Hematopoietic multipotent progenitor cell treated with erythropoietin and hydrocortisone succinate and interleukin-3 and kit ligand, for 15 days (in vitro differentiated cells): ENCODE measurements at places on chromosomes 12 and 14.

DNA sequence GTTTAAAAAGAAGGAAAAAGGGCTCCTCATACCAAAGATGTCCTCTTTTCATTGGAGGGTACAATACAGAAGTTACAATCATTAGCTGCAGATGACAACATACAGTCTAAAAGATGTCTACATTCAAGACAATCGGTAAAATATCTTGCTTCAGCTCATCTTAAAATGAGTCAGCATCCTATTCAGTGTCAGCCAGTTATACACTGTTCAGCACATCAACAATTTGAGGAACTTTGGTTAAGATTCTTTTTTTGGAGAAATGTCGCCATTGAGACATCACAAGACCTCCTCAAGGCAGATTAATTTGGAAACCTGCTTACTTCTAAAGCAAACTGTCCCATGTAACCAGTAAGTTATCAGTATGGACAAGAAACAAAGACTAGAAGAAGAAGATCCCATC, 100.7 kb upstream of the SLC38A4 start:
- DNase-seq: no peak

- no peak for DNase-seq
These were observed 25.6 kb downstream of the SPATA7 start for GRCh38 chr14:88411039-88411438.

GRCh38 chr14:79062226-79062625, 892.1 kb downstream of the NRXN3 start:
- no peak for DNase-seq

GRCh38 chr14:98957211-98958047, 314.6 kb downstream of the BCL11B start:
- no peak for DNase-seq

GRCh38 chr12:3207858-3208257, 130.7 kb downstream of the TSPAN9 start:
- no peak for DNase-seq

GRCh38 chr12:6468283-6468575, 2.2 kb downstream of the VAMP1 start:
- DNase-seq: no peak

DNA sequence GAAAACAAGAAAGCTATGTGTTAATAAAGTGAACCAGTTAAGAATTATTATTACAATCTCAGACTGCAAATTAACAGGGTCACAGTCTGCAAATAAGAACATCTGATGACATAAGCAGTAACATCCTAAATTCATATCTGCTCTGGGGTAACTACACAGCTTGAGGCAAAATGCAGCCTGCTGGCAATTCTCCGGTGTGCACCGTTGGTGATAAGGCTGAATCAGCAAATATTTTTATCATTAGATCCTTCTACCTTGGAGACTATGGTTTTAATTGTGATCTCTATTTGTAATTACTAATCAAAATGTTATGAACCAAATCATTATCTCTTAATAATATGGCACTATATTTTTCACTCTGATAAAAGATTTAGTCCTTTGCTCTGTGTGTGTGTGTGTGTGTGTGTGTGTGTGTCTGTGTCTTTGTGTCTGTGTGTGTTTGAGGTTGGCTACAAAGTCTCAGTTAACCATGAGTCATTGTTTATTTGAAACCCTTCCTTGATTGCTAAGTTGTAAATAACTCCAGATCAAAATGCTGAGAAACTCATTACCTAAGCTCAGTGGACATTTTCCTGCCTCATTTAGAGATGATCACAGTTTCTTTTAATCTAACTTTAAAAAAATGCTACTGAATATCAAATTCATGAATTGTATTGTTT, 442.6 kb downstream of the GXYLT1 start:
- DNase-seq: no peak

DNA sequence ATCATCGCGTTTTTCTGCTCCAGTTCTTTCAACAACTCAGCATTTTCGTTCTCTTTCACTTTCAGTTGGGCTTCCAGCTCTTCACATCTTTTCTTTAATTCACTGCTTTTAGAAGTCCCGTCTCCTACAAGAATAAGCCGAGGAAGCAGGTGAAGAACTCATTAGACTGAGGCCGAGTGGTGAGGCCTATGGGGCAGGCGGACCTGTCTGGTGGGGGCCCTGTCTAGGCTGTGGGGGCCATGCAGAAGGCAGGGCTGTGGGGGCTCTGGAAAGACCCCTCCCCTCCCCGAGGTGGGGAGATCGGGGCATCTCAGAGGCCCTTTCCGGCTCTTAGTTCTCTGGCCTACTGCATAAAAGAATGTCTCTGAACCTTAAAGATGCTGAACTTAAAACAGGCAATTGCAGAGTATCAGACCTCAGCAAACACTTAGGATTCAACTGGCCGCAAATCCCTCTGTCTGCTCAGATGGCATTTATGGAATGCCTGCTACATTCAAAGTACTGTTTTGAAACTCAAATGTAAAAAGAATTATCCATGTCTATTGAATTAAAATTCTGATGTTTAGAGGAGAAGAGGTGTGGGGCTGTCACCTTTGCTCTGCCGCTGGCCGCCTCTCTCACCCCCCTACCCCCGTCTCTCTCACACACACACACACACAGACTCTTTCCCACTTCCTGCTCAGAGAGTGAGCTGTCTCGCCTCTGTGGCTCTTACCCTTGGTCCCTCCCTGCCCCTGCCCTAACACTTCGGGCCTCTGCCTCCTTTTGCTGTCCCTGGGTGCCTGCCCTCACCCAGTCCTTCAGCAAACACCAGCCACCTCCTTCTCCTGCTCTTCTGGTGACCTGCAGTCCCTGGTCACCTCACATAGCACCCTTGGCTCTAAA, 34.7 kb downstream of the CCDC92 start:
- DNase-seq: no peak

DNA sequence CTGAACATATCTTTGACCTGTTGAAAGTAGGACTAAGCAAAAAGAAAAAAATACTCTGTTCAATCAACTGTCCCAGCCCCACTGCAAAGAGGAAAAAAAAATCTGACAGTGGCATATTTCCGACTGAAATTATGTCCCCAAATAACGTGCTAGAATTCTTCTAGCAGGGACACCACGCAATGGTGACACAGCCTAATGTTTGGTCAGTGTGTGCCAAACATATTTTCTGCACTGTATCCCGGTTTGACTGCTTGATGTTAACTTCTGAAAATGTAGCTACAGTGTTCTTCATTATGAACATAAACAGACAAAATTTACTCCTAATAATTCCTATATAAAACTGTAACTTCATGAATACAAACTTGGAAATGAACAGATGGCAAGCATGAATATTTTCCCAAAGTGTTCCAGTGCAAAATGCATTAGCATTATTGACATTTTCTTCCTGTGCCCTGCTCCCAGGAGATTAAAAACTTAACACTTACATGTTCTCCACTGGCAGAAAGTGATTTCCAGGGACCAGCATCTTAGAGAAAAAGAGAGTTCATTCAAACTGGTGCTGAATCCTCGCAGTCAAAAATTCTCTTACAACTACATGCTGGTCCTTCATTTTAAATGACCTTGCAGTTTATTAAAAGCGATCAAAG, 72.4 kb upstream of the SYT1 start:
- no peak for DNase-seq

DNA sequence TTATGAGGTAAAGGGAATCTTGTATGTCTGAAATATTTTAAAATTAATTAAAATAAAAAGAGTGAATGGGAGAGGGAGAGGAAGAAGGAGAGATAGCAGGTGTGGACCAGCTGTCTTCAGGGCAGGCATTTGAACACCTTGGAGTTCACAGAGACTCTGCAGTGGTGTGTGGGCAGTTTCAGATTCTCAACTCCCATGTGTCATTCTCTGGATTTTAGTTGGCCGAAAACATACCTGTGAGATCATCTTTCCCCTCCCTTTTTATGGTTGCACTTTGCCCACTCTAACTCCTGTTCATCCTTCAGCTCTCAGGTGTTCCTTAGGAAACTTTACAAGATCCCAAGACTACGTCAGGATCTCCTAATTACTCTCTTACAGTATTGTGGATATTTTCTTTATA, 108.1 kb downstream of the ERC1 start:
- no peak for DNase-seq

DNA sequence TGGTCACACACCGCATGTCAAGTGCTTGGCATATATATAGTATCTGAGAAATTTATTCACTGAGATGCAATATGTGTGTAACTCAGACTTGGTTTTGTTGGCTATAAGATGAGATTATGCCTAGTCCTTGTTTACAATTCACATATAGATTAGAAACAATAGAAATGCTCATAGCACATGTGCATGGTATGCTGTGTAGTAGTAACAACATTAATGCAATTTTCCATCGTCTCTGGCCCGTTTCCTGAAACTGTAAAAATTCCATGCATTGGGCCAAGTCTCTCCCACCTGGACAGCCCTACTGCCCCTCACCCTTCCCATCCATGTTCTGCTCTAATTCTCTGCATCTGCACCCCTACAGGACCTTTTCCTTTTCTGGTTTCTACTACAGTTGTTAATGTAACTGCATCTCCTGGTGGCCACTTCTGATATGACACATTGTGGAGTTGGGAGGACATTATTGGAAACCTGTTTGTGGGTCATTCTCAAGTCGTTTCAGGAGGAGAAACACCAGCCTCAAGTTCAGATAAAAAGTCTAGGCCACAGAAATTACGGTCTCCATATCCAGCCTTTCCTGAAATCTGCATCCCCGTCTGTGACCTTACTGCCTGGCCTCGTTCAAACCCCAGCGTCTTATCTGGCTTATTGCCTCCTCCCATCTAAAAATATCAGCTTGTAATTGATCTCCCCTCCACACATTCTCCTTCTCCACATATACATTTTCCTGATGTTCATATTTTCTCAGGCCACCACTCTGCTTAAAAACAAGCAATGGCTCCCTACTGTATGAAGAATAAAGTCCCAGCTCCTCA, 37.5 kb downstream of the EMP1 start:
- peak; percentile 30 for DNase-seq

DNA sequence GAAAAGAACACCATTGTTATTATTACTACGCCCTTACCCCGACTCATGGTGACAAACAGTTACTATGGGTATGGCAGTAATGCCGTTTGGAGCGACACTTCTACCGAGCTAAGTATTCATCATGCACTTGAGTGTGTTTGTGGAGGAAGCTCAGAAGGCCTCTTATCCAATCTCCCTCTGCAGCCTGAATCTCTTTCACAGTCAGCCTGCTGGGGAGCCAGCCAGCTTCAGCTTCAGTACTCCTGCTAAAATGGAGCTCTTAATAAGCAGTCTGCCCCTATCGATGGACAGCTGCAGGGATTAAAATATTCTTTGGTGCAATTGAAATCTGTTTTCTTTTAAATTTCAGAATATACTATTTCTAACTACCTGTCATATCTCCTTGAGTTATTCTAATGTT, 24.7 kb upstream of the ATP5MC2 start:
- no peak for DNase-seq

DNA sequence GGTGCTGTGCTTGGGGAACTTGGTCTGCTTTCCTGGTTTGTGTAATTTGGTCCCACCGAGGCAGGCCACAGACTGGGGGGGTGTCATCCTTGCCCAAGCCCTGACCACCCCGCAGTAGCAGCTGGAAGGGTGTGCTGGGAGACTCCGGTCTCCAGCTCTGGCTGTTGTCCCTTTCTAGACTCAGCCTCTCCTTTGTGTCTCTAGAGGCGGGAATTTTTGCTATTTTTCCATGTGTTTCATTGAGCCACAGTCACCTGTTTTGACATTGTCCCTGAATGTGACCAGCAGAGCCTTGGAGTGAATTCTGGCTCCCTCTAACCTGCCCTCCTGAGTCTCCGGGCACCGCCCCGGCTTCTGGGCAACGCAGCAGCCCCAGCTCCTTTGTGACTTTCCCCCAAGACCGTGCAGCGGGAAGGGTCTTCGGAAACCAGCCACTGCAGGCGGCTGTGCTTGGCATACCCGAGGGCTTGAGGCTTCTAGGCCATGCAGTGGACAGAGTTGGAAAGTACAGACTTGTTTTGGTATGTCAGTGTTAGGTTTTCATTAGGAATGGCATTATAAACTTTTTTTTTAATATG, 98.6 kb downstream of the TNFAIP2 start:
- no peak for DNase-seq

DNA sequence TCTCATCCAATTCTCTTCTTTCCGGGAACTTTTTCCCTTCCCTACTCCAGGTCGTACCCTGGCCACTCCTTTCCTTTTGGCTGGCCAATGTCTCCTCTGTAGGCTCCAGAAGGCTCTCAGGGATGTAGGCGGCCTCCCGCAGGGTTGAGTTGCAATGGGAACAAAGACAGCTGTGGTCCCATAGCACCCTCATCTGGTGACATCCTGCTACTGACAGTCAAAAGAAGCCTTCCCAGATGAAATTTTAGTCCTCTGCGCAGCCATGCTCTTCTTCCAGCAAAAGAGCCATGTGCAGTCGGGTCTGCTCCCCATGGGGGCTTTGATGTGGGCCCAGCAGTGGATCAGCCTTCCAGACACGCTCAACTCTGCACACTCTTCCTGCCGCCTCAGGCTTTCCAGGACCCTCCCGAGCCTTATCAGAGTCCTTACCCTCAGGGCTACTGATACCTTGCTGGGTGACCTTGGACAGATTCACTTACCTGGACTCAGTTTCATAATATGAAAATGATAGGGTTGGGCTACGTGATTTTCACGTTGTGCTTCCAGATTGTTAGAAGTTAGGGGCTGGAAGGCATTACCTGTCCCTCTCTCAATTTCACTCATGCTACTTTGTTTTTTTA, 5.5 kb upstream of the CELA1 start:
- DNase-seq: peak; percentile 21

- DNase-seq: no peak
These were observed 38.8 kb downstream of the SLC15A5 start for GRCh38 chr12:16238661-16239060.

GRCh38 chr12:47403681-47404080, 302.1 kb downstream of the RPAP3 start:
- DNase-seq: no peak

DNA sequence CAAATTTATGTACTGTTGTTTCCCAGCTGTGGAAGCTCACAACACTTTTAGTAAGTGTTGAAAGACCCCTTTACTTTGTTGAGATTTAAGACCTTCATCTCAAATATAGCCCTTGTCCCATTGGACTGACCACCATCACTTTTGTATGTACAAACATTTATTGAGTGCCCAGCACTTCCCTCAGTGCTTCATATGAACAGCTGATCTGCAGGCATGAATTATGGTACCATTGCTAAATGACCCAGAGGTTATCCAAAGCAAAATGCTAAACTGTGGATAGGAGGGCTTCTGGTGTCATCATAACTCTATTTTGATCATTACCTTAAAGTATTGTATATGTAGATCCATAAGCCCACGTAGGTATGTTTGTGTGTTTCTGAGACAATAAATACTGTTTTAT, 285.7 kb upstream of the RGS6 start:
- no peak for DNase-seq

- no peak for DNase-seq
These were observed 9.2 kb downstream of the MLH3 start for GRCh38 chr14:75042035-75042434.

- DNase-seq: no peak
These were observed 63.6 kb upstream of the BCL2L14 start for GRCh38 chr12:12007001-12007712.

- DNase-seq: no peak
These were observed 14.4 kb downstream of the TEAD4 start for GRCh38 chr12:2973566-2973965.
